ENCODE measurements at places on chromosomes 13 and 19. TPM values are rescaled to one million over a fixed set of nuclear protein-coding genes. Genes with fewer than 3 reads are reported as not detected.

GRCh38 chr19:17091758-17092333 lies 16.3 kb downstream of the MYO9B start:
- no peak for DNase-seq

DNA sequence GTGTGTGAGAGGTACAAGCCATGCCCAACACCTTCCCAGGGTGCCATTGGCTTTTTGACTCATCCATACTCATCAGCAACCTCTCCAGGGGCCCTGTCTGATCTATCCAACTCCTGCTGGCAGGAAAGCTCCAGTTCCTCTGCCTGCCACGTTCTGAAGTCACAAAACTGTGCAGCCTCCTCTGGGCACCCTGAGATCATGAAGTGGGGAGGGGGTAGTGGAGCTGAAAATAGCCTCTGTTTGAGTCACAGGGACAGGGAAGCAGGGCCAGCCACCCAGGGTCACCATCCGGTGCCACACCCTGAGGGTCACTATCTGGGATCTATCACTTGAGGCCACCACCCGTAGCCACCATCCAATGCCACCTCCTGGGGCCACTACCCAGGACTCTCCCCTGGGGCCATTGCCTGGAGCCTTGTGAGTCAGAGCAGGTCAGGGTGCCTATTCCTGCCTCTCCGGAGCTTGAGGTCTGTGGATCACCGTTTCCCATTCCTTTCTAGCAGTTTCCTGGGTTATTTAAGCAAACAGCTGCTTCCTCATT lies 172.1 kb downstream of the NUFIP1 start:
- no peak for DNase-seq

DNA sequence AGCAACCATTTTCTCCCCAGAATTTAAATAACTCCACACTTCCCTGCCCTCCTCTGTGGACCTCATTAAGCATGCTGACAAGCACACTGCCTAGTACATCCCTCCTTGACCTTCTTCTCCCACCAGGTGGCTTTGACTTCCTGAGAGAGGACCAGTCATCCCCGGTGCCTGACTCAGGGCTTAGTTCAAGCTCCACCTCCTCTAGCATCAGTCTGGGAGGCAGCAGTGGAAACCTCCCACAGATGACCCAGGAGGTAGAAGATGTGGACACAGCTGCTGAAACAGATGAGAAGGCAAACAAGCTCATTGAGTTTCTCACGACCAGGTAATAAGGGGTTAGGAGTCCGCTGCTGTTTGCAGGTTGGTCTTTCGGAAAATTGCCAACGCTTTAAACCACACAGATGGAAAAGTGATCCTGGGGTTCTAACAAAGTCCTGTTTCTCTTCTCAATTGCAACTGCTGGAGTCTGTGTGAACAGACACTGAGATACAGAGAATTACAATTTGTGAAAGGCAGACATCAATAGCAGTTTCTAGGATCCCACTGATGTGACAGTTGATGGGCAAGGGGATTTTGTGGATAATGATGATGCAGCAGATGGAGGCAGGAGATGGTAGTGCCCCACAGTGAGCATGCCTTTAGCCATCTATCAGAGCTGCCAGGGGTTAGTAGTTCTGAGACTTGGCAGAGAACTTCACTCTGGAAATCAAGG lies 86.7 kb downstream of the ZAR1L start:
- no peak for DNase-seq

GRCh38 chr13:73250061-73250460 lies 191.3 kb downstream of the KLF5 start:
- no peak for DNase-seq

- no peak for DNase-seq
These were observed 116.1 kb downstream of the DNAJC3 start for GRCh38 chr13:95793018-95793555.

DNA sequence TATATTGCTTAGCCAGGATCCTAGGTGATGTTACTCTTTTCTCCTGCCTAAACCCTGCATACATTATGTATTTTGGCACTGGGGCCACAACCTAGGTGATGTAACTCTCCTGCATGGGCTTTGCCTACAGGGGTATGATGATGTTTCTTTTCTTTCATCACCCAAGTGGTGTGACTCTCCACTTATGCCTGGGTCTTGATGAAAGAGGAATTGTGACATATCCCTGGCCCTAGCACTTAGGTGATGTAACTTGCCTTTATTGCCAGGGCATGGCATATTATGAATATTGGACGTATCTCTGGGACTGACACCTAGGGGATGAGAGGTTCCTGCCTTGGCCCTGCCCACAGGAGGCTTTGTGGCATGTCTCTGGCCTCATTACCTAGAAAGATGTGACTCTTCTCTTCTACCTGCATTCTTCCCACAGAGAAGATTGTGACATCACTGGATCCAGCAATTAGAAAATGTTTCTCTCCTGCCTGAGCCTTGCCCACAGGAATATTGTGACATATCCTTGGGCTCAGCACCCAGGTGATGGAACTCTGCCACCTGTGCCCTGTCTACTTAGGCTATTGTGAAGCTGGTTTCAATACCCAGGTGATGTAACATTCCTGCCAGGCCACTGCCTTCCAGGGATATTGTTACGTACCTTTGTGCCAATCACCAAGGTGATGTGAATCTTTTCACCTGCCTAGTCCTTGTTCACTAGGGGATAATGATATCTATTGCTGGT lies 27.3 kb upstream of the ZNF254 start:
- no peak for DNase-seq

DNA sequence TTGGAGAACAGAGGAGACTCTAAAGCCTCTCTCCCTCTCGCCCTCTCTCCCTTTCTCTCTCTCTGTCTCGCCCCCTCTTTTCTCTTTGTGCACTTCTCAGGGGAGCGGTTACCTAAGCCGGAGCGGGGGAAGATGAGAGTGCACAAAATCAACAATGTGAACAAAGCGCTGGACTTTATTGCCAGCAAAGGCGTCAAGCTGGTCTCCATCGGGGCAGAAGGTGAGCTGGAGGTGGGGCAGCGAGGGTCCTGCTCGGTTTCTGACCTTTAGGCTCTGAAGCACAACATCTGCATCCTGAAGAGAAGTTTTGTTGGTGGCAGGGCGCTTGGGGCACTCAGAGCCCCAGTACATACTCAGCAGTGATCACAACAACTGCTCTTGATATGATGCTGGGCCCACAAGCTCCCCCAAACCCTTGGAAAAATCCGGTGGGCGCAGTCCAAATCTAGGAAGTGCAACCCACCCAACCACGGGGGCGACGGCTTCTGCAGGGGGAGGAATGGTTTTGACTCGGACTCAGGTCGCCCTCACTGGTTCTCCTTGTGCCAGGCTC lies 43.3 kb downstream of the CAPN12 start:
- no peak for DNase-seq

- DNase-seq = no peak
These were observed 12.3 kb downstream of the ATP8B3 start for GRCh38 chr19:1799695-1800342.

DNA sequence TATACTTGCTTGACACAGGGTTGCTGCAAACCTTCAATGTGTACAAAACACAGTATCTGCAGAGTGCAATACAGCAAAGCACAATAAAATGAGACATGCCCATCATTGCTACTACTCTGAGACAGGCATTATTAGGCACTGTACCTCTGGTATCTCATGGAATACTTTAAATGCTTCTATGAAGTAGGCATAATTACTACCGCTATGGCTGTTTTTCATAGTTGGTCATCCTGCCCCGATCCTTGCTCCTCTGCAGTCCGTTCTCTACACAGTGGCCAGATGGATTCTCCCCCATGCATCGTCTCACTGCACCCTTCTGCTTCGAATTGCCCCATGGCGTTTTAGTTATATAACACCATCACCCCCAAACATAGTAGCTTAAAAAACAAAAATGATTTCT lies 83.0 kb upstream of the UBL3 start:
- no peak for DNase-seq

- no peak for DNase-seq
These were observed 12.0 kb downstream of the ETFB start for GRCh38 chr19:51354103-51354741.

The EDDM13 gene
- not detected for total RNA-seq

The PEG3 gene
- 14.4 TPM for total RNA-seq

The MUC16 gene
- total RNA-seq = 1.3 TPM

Data from sciatic nerve (tissue), 2 donors.